IMR-90 (cell line): ENCODE measurements at places on chromosomes 2 and 18. TPM values are rescaled to one million over a fixed set of nuclear protein-coding genes. Genes with fewer than 3 reads are reported as not detected.

Gene GALR1
- polyA plus RNA-seq: not detected in 2 replicates

DNA sequence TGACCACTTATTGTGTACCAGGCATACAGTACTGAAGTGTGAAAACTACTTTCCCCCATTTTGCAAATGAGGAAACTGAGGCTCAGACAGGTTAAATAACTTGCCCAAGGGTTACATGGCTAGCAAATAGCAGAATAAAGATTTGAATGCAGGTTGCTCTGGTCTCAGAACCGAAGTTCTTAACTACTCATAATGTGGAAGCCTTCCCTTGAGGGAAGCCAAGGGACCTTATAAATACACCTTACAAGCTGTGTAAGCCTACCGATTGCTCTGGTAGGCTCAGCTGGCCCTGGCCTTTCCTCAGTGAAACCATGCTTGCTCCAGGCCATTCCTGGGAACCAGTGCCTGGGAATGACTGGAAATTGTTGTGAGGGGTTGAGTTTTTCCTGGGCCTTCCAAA is 114.6 kb upstream of the CDCA7 start:
- DNase-seq: no peak

DNA sequence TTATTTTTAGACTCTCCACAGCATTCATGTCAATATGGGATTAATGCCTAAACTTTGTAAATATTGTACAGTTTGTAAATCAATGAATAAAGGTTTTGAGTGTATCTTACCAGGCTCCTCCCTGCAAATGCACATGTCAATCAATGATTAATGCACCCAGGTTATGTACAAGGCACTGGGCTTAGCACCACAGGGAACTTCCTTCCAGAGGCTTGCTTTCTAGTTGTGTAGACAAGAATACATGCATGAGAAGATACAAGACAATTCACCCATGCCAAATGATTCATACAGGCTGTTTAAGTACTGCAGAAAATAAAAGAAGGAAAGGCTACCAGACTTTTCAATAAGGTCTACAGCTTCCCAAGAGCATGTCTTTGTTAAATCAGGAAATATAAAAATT is 114.1 kb downstream of the MMADHC start:
- no peak for DNase-seq

Gene MLPH
- 21.6 and 23.7 TPM in 2 replicates for polyA plus RNA-seq

Gene CDK5R2
- polyA plus RNA-seq: not detected in 2 replicates
